Substantia nigra (tissue), 51 donors: ENCODE measurements at places on chromosomes 3 and 15.

- DNase-seq = no peak
Measured at GRCh38 chr3:4251412-4251811, 51.8 kb upstream of the SETMAR start.

DNA sequence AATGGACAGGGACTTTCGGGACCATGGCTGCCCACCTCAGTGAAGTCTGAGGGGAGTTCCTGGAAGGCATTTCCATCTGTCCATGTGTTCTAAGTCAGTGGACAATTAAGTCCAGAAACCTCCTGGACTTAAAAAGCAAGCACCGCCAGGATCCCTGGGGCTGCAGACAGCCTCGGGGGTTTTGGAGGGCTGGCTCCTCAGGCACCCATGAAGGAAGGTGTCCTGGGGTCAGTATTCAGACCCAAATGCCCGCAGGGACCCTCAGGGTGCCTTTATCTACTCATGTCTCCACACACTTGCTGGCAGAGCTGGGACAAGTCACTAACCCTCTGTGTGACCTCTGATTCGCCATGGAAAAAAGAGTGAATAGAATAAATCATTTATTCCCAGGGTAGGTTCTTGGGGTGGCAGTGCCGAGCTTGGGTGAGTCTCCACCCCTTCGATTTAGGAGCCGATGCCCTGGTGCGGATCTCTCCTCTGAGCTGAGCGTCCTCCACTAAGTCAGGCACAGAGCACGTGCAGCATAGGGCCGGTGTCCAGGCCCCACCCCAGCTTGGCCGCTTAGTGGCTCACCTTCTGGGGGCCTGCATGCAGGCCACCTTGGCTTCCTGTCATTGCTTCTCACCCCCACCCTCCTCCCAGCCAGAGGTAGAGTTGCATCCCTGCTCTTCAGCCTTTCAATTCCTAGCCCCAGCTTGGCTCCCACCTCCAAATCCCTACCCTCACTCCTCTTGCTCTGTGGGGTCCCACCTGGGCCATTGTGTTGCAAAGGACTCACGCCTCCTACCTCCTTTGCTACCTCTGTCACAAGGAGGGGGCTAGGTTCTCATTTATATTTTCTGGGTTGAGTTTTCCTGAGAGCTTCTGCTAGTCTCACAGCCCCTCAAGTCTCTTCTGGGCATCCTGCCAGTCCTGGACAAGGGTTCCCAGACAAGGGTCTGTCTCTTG is 19.9 kb downstream of the SLC6A6 start:
- DNase-seq = no peak

DNA sequence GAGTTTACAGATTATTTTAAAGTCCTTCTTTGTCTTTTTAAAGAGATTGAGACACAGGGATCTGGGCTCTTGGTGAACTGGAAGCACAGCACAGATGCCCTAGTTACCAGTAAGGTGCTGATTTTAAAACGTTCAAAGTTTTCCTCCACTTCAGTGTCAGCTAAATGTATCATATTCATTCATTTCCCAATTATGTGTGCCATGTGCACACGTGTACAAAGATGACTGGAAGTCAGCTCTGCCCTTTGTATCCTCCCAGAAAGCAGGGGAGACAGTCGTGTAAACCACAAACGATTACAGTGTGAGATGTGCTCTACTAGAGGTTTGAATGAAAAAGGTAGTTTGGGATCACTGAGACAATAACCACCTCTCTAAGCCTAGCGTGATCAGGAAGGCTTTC is 730 bp downstream of the ZKSCAN7 start:
- no peak for DNase-seq

- no peak for DNase-seq
Measured at GRCh38 chr3:142916605-142917004, 27.7 kb upstream of the PCOLCE2 start.

DNA sequence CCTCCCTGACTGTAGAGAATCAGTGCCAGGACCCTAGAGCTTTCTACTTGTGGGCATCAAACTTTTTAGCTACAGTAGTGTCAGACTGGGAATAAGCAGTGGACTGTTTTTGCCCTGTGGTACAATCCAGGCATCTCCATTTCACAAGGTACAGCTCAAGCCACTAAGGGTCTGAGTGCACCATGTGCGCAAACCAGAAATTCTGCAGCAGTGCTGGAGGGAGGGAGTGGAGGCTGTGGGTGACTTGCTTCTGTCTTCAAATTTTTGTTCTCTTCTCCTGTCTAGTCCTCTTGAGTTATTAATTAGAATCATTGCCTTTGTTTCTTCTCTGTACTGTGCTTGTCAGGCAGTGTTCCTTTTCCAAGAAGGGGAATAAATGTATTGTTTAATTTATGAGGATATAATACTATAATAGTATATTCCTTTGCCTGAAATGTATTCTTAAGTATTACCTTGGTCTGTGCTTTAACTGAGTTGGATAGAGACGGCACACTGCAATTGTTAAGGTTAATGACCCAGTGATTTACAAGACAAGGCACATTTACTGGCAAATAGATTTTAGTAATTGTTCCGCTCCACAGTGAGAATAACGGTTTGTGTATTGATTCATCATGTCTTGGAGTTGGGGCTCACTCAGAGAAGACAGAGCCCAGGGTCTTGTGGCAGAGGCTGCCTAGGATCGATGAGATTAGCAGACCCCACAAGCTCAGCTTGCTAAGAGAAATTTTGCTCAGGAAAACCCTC is 390.6 kb upstream of the CFAP20DC start:
- DNase-seq = no peak

DNA sequence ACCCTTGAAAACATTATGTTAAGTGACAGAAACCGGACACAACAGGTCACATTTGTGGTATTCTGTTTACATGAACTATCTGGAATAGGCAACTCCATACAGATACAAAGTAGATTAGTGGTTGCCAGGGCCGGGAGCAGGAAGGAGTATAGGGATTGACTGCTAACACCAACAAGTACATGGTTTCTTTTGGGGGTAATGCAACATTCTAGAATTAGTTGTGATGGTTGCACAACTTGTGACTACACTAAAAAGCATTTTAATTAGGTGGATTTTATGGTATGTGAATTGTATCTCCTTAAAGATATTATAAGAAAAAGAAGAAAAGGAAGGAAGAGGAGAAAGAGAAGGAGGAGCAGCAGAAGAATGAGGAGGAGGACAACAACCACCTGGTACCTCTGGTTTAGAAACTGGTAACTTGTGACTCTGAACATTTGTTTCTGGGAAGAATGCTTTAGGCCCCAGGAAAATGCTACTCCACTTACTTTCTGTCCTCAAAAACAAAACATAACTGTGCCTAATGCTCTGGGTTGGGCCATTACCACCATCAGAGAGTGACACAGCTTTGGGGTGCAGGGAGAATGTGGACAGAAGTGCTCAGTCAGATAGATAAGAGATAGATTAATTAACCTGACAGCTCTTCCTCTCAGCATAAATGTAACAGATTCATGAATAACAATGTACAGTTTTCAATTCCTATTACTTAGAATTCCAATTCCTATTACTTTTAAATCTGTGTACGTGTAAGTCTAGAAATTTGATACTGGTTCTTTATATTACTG is 20.3 kb downstream of the SETMAR start:
- DNase-seq = no peak

GRCh38 chr3:167972502-167972901 is 123.2 kb downstream of the GOLIM4 start:
- no peak for DNase-seq

DNA sequence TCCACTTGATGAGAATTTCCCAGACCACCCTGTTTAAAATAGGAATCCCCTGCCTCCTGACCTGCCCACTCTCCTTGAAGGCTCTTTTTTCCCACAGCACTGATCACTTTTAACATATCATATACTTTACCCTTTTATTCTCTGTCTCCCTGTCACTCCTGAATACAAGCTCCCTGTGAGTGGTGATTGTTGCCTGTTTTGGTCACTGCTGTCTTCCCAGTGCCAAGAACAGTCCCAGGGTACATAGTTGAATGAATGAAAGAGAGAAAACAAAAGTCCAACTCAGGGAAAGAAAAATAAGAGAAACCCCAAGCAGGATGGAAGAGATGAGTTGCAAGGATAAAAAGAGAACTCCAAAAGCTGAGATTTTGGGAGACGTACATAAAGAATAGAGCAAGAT is 500.3 kb upstream of the LMCD1 start:
- DNase-seq = no peak

- no peak for DNase-seq
Measured at GRCh38 chr3:81470524-81471278, 290.7 kb downstream of the GBE1 start.

DNA sequence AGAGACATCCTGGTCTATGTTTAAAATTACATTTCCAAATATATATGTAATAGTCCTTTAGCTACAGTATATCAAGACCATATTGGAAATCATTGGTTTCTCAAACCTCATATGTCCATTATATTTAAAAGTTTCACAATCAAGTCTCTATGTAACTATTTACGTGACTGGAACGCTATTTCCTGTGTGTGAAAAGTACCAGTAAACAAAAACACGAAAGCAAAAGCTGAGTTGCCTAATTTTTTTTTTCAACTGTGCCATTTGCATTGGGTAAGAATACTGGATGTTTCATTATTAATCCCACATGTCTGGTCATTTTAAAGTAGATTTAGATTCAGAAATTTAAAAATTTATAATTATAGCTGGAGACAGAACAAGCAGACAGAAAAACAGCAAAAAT is 381.4 kb downstream of the TBC1D5 start:
- DNase-seq = no peak

- peak; percentile 82 for DNase-seq
Measured at GRCh38 chr15:29822100-29822683, at the start of gene TJP1. TJP1 (minus strand) TSS chr15:29822468; CDS start chr15:29822028, 440 bp downstream.

DNA sequence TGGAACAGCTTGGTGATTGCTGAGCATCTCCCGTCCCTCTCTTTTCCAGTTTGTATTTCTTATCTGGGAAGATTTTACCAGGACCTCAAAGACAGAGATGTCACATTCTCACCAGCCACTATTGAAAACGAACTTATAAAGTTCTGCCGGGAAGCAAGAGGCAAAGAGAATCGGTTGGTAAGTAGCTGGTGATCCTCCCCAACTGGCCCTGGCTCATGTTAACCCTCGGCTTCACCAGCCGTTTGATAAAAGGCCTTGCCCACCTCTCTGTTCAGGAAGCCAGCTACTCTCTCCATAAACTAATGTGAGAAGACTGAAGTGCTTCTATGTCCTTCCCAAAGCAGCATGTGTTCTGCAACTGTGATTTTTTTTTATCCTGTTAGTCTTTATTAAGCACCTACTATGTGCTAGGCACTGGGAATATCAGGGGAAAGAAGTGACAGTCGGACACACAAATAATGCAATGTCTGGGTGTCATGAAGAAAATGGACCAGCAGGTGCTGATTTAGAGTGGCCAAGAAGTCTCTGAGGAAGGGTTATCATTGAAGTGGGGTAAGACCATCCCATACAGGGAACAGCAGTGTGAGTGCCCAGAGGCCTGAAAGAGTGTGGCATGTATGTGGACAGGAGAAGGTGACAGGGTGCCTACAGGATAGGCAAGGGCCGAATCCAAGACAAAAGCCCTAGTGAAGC is 1.2 kb downstream of the MANF start:
- DNase-seq = no peak

GRCh38 chr3:104452697-104453096 is 914.0 kb upstream of the ALCAM start:
- no peak for DNase-seq

- no peak for DNase-seq
Measured at GRCh38 chr3:192490720-192491119, 236.6 kb downstream of the FGF12 start.

- no peak for DNase-seq
Measured at GRCh38 chr15:95989392-95989791, 341.1 kb upstream of the NR2F2 start.

DNA sequence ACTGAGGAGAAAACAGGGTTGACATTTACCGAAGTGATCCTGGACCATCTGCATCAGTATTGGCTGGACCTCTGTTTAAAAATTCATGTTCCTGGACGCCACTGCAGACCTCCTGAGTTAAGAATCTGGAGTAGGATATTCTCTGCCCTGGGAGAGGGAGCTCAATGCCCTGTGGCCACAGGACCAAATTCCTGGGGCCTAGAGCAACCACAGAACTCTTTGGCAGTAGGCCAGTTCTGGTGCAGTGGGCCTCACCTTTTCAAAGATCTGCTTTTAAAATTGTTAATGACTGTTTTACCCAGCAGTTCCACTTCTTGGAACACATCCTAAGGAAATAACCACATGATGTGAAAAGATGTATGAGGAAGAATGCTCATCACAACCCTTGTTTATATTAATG is 133.3 kb upstream of the ADPGK start:
- no peak for DNase-seq

DNA sequence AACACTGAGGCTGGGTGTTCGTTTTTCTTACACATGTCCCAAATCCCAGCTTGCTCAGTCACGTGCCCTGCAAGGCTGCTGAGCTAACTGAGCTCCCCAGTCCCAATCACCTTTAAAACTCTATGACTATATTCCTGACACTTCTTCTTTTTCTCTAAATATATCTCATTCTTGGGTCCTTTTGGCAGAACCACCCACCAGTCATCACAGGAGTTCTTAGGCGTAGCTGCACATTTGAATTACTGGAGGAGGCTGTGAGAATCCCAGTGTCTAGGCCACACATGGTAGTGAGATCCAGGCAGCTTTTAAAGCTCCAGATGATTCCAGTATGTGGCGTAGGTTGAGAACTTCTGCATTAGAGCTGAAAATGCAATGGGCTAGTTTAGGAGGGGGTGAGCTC is 66.3 kb downstream of the ST8SIA2 start:
- no peak for DNase-seq

GRCh38 chr3:178306432-178307115 is 229.7 kb upstream of the KCNMB2 start:
- DNase-seq = no peak

- no peak for DNase-seq
Measured at GRCh38 chr3:78003090-78003489, 963.2 kb downstream of the ROBO2 start.

- no peak for DNase-seq
Measured at GRCh38 chr3:55089211-55089610, 161.4 kb upstream of the LRTM1 start.

DNA sequence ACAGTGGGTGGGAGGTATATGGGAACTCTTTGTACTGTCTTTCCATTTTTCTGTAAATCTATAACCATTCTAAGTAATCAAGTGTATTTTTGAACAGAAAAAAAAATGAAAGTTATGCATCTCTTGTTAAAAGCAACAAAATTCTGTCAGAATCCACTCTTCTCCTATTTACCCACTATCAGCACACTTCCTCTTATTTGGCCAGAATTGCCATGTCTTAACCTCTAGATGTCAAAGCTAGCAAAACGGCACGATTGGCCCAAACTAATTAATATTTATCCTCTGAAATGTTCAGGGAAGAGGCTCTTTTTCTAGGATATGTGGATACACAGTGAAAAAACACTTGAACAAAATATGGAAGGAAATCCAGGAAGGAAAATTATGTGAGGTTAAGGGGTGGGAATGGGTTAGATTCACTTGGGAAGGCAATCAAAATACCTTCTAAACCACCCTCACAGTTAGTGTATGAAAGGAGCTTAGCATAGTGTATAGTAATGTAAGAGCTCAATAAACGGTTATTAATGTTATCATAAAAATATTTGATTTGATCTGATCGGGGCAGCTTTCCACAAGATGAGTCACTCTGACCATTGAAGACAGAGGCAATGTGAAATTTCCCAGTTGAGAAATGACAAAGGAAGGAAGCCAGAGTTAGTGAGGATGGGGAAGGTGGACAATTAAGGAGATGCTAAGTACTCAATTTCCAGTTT is 20.1 kb upstream of the TGFBR2 start:
- no peak for DNase-seq
